ENCODE measurements at places on chromosomes 6 and 20.

GRCh38 chr20:48158014-48158413 is 372.7 kb upstream of the SULF2 start:
- DNase-seq, result no peak

DNA sequence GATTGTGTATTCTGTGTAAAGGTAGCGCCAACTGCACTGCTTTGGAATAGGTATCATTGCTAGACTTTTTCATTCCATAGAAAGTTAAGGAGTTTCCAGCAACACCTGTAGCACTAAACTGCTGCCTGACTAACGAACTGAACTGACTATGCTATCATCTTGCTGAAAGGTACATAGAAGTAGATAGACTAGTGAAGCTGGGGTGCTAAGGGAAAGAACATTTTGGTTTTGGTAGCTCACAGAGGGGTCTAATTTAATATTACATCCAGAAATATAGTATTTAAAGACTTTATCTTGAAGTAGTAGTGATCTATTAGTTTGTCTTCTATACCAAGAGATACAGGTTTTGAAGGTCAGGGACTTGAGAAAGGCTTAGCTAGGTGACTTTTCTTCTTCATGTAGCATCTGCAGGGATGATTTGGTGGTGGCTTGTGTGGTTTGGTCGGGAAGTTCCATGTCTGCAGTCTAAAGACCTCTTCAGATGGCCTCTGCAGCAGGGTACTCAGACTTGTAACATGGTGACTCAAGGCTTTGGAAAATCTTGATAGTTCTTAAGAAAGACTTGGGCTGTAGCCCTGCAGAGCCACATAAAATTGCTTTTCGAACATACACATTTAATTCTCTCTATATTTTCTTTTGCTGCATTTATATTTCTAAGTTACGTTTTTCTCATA is 10.2 kb downstream of the SENP6 start:
- DNase-seq, result peak; percentile 46

DNA sequence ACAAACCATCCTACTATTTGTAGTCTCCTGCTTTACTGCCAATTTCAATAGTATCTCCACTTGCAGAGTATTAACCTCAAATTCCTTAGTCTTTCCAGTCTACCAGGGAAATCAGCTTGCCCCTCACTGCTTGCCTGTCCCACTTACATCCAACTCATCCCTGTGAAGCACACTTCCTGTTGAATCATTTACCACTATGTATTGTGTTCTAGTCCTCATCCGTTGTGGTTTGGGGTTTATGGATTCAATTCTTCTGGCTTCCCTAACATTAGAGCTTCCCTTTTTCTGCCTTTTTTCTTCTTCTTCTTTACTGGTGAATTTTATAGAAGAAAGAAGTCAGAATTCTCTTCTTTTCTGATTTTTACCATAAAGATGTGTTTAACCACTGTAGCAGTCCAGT is 5.1 kb upstream of the TXLNB start:
- DNase-seq, result no peak

- DNase-seq, result no peak
These were observed 63.2 kb downstream of the PDSS2 start for GRCh38 chr6:107396211-107396610.

DNA sequence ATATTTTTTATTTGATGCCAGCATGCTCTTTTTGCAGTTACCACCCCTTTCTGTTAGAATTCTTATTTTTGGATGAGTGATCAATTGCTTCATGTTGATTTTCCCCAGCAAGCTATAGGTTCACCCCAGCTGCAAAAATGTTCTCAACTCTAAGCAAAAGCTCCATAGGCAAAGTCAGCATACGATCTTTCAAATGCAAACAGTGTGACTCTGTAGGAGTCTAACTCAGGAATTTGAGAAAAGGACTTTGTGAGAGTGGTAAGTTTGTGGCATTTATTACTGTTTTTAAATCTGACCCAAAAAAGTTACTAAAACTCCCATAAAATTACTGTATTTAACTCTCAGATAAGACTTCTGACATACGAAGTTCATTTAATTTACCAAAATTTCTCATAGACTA is 134.9 kb upstream of the HSF2 start:
- no peak for DNase-seq

GRCh38 chr6:148599967-148600426 is 146.8 kb upstream of the UST start:
- no peak for DNase-seq

GRCh38 chr6:12208190-12208589 is 82.0 kb upstream of the EDN1 start:
- no peak for DNase-seq

GRCh38 chr20:32965581-32966373 is 38.5 kb downstream of the SUN5 start:
- DNase-seq, result no peak

DNA sequence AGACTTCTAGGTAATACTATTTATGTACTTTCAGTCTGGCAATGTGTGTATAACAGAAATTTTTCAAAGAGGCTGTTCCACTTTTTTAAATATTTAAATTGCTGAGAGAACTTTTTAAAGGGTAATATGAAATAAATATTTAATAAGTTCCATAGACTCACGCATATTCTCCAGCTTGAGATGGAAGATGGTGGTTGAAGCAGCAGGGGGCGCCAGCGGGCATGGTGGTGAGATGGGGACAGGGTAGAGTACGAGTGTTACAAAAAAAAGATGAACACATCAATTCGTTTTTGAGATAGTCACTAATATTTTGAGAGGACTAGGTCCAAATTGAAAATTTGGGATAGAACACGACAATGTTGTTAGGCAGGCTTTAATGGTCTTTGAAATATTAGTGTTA is 68.4 kb downstream of the RSPO3 start:
- DNase-seq, result peak; percentile 16

DNA sequence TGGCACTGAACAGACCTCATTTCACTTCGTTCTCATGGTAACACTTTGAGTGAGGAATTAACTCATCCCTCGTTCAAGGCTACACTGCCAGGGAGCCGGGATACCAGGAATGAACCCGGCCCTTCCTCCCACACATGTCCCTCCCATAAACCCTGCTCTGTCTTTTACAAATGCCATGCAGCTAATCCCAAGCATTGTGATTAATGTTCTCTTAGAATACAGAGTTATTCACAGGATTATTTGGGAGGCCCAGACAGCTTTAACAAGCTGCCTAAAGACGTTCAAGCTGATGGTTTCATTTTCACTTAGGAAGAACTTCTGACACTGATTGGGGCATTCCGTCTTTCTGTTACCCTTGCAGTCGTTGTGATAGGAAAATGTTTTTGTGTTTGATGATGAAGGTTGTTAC is 42.5 kb upstream of the CD83 start:
- peak; percentile 13 for DNase-seq

- no peak for DNase-seq
These were observed 43.8 kb downstream of the TAF4 start for GRCh38 chr20:62021793-62022385.

Data from activated CD4-positive, alpha-beta T cell treated with anti-CD3 and anti-CD28 coated beads, Interleukin-2, amount 50 U/mL, for 24 hours (primary cell).